Mammary epithelial cell (primary cell): ENCODE measurements at places on chromosomes 2 and 18. TPM values are rescaled to one million over a fixed set of nuclear protein-coding genes. Genes with fewer than 3 reads are reported as not detected.

GRCh38 chr2:30233271-30234009, 2.1 kb downstream of the LBH start:
- no peak for DNase-seq

GRCh38 chr18:12374401-12374800, 2.6 kb downstream of the AFG3L2 start:
- no peak for DNase-seq

DNA sequence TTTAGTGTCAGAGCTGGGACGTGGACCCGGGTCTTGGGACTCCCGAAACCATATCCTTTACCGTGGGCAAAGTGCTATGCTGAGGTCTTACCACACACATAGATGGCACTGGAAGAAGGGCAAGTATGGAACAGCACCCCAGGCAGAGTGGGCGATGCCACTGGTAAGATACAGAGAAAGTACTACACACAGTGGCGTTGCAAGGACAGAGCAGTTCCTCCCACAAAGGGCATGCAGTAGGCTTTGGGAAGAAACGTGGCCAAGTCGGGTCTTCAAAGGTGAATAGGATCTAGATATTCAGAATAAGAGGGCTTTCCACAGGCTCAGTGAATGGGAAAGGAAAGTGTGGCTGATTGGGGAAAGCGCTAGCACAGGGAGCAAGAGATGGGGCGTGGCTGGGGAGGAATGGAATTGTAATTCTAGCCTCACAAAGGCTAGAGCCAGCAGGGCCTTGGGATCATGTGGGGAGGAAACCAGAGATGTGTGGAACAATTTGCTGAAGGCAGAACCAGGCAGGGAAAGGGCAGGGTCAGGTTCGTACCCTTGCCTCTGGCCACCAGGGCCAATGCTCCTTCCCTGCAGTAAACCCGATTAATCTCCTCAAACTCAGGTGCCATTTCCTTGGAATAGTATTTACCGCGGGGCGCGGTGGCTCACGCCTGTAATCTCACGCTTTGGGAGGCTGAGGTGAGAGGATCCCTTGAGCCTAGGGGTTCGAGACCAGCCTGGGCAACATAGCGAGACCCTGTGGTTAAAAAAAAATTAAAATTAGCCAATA, 36.0 kb downstream of the PCBP1 start:
- DNase-seq, result no peak

The CPO gene
- total RNA-seq, result not detected in 2 replicates

GRCh38 chr2:233700028-233700635, 7.4 kb downstream of the UGT1A6 start:
- DNase-seq, result peak; percentile 10

DNA sequence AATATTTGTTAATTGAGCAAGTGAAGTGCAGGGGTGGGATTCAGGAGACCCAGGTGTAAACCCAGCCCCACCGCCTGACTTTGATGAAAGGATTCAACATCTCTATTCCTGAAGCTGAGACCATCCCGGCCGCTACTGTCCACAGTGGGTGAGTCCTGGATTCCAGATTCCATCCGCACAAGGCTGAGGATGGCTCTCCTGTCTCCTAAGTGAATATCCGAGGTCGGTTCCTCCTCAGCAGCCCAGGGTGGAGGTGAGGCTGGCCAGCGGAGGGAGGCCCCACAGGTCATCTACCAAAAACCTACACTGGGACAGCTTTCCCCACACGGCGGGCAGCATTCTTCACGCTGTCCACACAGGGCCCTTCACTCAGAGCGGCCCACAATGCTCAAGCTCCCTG, 57.6 kb downstream of the ACKR3 start:
- no peak for DNase-seq

The ASB18 gene
- not detected in 2 replicates for total RNA-seq

The PKDCC gene
- total RNA-seq, result 0.17 TPM

The SOX11 gene
- not detected for total RNA-seq

DNA sequence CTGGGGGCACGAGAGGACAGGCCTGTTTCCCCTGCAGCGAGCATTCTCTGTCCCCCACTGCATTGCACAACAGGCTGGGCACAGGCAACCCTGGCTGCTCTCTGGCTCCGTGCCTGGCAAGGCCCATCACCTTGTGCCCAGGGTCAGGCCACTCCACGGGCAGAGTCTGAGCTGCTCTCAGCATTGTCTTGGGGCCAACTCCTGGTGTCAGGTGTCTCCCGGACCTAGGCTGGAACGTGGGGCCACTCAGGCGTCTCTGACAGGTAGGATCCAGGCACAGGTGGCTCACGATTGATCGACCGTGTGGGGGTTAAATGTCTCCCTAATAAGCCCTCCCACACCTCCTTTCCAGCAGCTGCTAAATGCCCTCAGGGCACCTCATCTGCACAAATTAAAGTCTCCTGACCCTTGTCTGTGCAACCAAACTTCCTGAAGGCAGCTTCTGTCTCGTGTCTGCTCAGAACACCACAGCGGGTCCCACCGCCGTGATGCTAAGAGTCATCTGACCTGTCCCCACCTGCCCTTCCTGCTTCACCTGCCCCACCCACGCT, 66.6 kb upstream of the GPC1 start:
- no peak for DNase-seq

- DNase-seq, result no peak
These were observed 719.7 kb upstream of the ID2 start for GRCh38 chr2:7962161-7962560.

The SP5 gene
- total RNA-seq, result not detected

- no peak for DNase-seq
These were observed 105.7 kb downstream of the DYNAP start for GRCh38 chr18:54696616-54697293.

- no peak for DNase-seq
These were observed 22.9 kb downstream of the ITGB1BP1 start for GRCh38 chr2:9400268-9401058.

DNA sequence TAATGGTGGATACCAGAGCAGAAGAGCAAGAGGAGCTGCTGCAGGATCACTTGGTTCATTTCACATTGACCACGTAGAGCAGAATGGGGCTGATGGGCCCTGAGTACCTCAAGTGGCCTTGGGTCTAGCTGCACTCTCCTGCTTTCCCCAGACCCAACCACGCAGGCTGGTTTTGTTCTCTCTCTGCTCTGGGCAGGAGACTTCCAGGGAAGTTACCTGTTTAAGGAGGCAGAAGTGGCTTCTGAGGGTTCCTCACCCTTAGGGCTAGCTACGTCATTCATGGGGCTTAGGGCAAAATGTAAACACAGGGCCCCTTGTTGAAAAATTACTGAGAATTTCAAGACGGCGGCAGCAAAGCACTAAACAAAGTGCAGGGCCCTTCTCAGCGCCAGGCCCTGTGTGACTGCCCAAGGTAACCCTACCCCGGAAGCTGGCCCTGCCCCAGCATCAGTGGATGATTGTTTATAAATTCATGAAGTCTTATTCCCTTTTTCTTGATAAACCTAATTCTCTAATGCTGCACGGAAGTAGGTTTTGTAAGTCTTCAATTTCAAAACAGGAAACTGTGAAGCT, 75.9 kb downstream of the TMEM182 start:
- DNase-seq, result no peak

GRCh38 chr2:168338292-168338691, 90.9 kb upstream of the STK39 start:
- DNase-seq, result no peak

DNA sequence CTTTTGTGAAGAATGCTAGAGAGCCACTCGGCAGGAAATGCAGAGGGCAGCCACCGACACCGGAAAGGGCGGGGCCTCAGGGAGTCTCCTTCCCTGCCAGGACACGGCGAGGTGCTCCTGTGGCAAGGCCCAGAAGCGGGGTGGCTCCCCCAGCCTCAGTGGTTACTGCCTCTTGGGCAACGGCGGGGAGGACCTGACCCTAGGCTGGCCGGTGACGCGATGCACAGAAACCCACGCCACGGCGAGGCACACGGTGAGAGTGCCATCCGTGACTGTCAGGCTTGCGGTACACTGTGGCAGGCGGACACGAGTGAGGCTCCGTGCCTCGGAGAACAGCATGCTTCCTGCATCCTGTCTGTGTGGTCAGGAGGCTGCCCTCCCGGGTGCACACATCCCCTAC, 47.8 kb downstream of the ZAP70 start:
- no peak for DNase-seq

The AMER3 gene
- not detected for total RNA-seq

The GTF3C2 gene
- total RNA-seq, result 26.7 TPM

GRCh38 chr2:41970988-41971660, 76.7 kb upstream of the PKDCC start:
- DNase-seq, result no peak

- no peak for DNase-seq
These were observed 414.7 kb upstream of the TNP1 start for GRCh38 chr2:217274578-217274977.

The MDH1B gene
- total RNA-seq, result 1.8 TPM
